Activated naive CD4-positive, alpha-beta T cell (primary cell): ENCODE measurements at places on chromosomes 5 and 9.

DNA sequence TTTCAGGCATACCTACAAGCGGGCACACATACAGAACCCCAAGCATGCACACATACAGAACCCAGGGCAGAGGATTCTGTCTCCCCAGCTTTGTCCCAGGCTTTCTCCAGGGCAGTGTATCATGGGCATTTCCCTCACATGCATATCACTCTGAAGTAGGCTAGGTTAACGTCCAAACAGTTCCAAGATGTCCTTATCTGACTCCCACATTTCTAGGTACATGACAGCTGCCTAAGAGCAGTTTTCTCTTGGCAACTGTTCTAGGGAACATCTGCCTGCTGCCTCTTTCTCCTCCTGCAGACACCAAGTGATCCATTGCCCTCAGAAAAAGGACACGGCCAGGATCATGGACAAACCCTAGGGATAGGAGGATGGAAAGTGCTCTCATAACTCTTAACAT is 84.9 kb upstream of the NR3C1 start:
- no peak for DNase-seq

GRCh38 chr5:66993448-66993847 is 203.2 kb downstream of the CD180 start:
- DNase-seq = no peak

GRCh38 chr5:107665036-107665570 is 5.6 kb downstream of the EFNA5 start:
- no peak for DNase-seq

GRCh38 chr9:72926506-72926905 is 26.3 kb downstream of the ALDH1A1 start:
- DNase-seq = no peak

GRCh38 chr9:135644631-135645218 is 5.4 kb upstream of the GLT6D1 start:
- no peak for DNase-seq

GRCh38 chr5:82692826-82693225 is 384.4 kb downstream of the TMEM167A start:
- DNase-seq = no peak

- DNase-seq = no peak
These were observed 129.2 kb downstream of the ZNF462 start for GRCh38 chr9:106992186-106992585.

DNA sequence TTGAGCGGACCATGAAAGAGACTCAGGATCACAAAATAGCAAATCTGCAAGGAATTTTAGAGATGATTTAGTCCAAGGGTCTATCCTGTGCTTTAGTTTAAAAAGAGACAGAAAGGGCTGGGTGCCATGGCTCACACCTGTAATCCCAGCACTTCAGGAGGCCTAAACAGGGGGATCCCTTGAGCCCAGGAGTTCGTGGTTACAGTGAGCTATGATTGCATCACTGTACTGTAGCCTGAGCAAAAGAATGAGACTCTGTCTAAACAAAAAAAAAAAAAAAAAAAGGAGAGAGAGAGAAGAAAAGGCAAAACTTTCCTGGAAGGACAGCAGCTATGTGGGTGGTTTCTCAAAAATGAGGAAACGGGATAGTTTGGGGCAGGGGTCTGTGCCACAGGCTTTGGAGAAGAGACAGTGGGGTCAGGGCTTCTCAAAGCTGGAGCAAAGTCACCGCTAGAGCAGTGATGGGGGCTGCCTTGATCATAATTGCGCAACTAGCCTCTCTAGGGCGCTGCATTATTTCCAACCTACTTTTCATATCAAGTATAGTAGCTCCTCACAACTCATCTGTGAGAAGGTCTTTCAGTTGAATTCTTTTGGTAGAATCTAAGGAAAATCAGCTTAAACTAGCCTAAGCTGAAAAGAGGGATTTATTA is 8.5 kb upstream of the ANKH start:
- no peak for DNase-seq

DNA sequence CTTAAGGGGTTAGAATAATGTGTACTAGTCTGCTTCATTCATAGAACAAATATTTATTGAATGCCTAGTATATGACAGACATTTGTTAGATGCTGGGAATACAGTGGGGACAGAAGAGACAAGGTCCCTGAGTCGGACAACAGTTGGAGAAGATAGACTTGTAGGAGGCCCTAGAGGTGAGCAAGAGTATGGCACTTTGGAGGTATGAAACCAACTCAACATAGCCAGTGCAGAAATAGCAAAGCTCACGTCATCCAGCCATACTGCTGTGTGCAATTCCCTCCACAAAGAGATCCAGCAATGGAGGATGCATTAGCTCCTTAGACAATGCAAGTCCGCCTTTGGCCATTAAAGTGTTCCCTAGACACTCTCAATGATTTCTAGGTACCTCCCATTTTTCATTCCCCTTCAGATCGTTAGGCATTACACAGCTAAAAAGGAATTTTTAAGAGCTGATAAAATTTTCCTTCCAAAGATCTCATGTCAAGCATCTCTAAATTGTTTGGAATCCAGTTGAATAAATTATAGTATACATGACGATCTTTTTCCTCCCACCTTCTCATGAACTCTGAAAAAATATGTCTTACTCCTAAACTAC is 1949.6 kb upstream of the WWC1 start:
- no peak for DNase-seq

GRCh38 chr9:129361196-129361595 is 183.1 kb upstream of the IER5L start:
- DNase-seq = no peak

DNA sequence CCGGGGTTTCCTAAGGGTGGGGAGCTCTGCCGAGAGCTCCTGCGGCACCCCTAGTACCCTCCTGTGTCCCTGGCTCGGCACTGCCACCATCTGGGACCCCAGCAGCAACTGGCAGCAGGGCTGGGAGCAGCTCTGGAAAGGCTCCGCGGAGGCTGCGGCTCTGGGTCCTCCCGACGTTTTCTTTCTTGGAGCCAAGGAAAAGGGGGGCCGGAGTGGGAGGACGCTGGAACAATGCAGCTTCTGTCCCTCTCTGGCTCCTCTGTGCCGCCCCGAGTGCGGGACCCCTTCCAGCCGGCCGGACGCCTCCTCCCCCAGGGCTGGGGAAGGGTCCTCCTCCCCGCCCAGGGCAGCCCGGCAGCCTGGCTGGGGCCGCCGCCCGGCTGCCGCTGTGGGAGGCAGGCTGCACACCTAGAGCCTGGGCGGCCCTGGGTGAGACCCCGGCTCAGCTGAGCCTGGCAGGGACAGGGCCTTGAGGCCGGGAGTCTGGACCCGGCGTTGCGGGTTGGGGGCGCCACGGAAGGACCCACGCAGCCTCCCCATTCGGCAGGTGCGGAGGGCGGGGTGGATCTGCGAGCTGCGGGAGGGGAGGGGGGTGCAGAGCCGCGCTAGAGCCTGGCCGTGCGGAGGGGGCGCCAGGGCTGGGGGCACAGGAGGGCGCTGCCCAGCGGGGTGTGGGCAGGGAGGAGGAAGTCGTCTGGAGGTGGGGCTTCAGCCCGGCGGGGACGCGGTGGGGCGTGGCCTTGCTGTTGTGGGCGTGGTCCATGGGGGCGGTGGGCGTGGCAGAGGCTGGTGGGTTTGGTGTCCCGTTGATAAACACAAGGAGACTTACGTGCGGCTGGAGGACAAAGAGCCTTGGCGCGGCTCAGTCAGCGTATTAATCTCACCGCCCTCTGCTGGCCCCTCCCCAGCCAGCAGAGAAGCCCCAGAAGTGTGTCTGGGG is 15.1 kb downstream of the GPSM1 start:
- DNase-seq = no peak

GRCh38 chr9:106718936-106719335 is 144.0 kb upstream of the ZNF462 start:
- no peak for DNase-seq

DNA sequence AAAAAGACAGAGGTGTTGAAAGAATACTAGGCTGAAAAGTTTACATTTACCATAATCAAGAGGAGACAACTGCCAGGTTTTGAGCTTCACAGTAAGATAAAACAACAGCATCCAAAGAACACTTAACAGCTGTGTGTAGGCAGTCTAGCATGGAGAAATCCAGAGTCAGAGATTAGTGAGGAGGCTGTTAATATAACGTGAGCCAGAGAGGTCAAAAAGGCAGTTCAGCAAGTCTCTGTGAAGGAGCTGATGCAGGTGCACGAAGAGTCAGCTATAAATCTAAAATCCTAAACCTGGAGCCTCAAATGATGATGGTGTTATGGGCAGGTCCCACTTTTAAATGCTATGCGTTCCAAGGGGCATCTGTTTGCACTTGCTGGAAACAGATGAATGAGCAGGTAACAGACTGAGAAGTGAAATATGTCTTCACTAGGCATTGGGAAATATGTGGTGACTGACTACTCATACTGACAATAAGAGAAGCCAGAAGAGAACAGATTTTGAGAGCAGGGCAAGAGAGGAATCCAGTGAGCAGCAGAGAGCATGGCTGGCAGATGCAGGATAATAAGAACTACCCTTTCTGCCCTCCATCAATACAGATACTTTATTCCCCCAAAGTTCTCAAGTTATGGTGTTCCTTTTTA is 8.7 kb downstream of the APTX start:
- DNase-seq = no peak

GRCh38 chr5:133667217-133667616 is 54.9 kb upstream of the FSTL4 start:
- DNase-seq = no peak

- DNase-seq = no peak
These were observed 55.1 kb downstream of the ASS1 start for GRCh38 chr9:130499804-130500263.

DNA sequence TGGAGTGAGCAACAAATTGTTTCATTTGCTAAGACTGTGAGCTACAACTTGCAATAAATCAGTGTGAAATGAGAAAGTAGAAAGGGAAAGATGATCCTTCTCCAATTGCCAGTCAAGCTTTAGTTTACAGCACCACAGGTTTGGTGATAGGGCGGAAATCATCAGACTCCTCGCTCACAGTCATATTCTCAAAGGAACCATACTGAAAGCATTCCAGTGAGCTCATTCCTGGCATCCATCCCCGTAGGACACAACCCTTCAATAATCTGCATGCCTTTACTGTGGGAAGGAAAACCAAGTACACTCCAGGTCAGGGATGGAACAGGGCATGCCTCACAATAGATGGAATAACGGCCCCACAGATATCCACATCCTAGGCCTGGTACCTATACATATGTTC is 80.7 kb downstream of the FSTL4 start:
- no peak for DNase-seq

- no peak for DNase-seq
These were observed 349.1 kb downstream of the ZNF608 start for GRCh38 chr5:124397317-124397716.

DNA sequence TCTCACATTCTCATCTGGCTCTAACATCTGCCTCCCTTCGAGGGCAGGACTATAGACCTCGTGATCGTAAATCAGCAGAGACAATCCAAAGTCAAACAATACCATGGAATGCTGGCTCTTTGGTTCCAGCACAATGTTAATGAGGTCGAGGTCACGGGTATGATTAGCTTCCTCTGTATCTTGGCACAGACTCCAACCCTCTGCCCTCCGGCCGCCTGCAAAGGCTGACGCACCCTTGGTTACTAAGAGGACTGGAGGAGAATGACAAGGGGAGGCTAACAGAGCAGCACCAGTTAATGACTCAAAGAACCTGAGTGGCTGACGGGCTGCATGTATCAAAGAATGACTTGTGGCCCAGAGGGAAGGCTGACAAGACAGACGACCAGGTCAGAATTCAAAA is 10.1 kb downstream of the LHFPL2 start:
- no peak for DNase-seq

DNA sequence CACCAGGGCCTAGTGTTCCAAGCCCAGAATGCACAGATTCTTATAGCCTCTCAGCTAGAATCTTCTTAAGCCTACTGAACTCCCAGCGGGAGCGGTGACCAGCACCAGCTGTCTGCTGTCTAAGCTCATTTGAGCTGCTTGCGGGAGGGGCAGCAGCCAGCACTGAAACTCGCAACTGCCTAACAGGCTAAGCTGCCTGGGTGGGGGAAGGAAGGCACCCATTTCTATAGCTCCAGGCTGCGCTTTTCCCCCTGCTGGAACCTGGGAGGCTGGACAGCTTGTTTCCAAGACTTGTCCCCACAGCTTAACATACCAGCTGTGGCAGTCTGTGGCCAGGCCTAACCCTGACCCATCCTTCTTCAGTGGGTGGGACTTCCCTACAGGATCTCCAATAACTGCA is 512.9 kb downstream of the EFNA5 start:
- no peak for DNase-seq

GRCh38 chr5:149807176-149807575 is 77.1 kb downstream of the PPARGC1B start:
- no peak for DNase-seq

- no peak for DNase-seq
These were observed 158.0 kb upstream of the LHFPL2 start for GRCh38 chr5:78806544-78806943.

- no peak for DNase-seq
These were observed 1.3 kb downstream of the SLC35D2 start for GRCh38 chr9:96382175-96382574.

DNA sequence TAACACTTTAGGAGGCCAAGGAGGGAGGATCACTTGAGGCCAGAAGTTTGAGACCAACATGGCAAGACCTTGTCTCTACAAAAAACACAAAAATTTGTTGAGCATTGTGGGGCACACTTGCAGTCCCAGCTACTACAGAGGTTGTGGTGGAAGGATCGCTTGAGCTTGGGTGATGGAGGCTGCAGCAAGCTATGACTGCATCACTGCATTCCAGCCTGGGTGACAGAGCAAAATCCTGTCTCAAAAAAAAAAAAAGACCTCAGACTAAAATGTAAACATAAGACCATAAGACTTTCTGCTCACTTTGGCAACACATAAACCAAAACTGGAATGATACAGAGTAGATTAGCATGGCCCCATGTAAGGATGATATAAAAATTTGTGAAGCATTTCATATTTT is 24.6 kb upstream of the NANS start:
- no peak for DNase-seq

- no peak for DNase-seq
These were observed 193.1 kb downstream of the GLIS3 start for GRCh38 chr9:4106760-4107143.

GRCh38 chr5:124888622-124889485 is 142.4 kb upstream of the ZNF608 start:
- no peak for DNase-seq
